ENCODE measurements at places on chromosomes 6 and 20.

- DNase-seq, result no peak
These were observed 14.4 kb downstream of the KPNA5 start for GRCh38 chr6:116695401-116695800.

- no peak for DNase-seq
These were observed 57.0 kb upstream of the XRN2 start for GRCh38 chr20:21246161-21246560.

DNA sequence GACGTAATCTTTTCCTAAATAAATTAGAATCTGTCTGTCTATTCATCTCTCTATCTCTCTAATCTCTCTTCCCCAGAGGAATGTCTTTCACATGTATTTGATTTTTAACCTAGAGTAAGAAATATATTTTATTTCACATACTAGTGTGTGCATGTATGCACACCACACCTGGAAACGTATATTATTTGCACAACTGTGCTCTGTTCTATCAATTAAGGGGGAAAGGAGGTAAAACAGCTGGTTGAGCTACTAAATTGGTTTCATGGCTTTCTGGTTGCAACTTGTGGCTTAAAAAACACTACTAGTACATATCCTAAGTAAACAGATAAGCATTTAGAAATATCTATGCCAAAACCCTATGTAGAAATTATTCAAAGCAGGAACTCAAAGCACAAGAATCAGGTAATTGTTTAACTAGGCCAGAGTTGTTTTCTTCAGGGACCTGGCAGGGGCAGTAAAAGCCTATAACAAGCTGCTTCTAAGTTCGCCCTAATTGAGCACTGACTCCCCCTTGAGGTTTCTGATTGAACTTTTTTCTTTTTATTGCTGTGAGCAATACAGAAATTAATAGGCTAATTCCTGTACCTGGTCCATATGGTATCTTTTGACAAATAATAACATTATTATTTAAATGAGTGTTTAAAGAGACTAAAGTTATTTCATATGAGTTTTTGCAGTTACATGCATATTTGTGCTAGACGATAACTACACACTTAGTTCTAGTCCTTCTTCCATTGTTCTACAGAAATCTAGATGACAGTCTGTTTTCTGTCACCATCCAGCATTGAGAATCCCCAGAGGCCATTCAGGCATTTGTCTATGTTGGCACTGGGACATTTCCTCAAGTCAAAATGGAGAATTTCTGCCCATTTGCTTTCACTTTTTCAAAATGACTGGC lies 88.6 kb downstream of the MCHR2 start:
- DNase-seq, result no peak

DNA sequence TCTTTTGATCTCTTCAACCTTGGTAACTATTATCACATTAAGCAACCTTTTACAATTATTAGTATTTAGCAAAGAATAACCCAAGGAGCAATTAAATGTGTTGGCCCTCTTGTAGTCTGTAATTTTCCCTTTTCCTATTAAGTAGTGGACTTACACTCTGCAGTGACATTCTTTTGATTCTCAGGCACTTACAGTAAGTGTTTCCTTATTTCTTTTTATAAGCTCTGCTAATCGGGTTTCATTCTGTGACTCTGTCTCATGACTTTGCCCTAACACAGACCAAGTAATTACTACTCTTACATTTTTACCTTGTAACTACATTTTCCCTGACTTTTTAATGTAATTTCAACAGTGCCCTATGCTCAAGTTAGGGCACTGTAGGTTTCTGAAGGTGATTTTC lies 104.0 kb upstream of the EPHA7 start:
- DNase-seq, result no peak

GRCh38 chr6:7554533-7555275 lies 13.2 kb downstream of the DSP start:
- no peak for DNase-seq

DNA sequence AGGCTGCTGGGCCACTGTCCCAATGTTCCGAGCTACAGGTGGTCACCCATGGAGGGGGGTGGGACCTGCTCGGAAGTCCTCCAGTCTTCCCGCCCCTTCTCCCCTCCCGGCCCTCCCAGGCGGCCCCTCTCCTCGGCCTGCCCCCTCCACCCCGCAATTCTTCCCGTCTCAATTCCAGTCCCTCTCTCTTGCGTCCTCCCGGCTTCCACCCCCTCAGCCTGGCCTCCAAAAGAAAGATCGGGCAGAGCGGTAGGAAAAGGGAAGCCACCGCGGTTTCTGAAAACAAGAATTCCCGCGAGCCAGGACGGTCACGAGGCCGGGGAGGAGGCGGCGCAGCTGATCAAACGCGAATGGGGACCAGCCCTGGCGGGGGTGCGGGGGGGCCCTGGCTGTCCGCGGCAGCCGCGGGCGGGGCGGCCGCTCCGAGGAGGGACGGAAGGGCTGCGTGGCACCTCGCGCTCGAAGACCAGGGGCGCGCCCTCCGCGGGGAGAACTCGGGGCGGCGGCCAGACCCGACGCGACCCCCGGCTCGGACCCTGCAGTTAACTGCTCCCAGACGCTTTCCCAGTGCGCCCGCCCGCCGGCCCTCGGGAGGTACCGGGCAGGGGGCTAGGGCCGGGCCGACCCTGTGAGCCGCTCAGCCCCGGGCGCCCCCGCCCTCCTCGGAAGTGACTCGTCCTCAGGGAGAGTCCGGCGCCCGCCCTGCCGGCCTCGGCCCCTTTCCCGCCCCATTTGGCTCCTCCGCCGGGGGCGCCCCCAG lies 1.0 kb downstream of the PXDC1 start:
- DNase-seq, result no peak

- no peak for DNase-seq
These were observed 100.3 kb downstream of the PLCB1 start for GRCh38 chr20:8232332-8232731.

DNA sequence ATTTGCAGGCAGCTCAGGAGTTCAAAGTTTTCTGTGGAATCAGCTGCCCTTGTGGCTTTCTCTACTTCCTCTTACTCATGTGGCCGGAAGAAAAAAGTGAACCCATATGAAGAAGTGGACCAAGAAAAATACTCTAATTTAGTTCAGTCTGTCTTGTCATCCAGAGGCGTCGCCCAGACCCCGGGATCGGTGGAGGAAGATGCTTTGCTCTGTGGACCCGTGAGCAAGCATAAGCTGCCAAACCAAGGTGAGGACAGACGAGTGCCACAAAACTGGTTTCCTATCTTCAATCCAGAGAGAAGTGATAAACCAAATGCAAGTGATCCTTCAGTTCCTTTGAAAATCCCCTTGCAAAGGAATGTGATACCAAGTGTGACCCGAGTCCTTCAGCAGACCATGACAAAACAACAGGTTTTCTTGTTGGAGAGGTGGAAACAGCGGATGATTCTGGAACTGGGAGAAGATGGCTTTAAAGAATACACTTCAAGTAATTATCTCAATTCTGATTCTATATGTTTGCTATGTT lies 1.1 kb downstream of the MGME1 start:
- no peak for DNase-seq

DNA sequence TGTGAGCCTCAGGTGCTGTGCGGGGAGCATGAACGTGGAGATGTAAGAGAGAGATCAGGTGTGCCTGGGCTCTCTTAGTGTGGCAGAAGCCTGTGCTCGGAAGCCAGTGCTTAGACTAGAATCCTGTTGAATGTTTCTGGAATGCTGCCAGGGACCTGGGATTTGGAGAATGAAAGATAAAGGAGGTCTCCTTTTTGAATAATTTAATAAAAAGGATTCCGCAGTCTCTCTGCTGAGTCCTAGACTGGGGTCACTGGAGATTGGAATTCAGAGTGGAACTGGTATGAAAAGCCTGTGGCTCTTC lies 18.8 kb upstream of the EFCAB8 start:
- DNase-seq, result no peak

DNA sequence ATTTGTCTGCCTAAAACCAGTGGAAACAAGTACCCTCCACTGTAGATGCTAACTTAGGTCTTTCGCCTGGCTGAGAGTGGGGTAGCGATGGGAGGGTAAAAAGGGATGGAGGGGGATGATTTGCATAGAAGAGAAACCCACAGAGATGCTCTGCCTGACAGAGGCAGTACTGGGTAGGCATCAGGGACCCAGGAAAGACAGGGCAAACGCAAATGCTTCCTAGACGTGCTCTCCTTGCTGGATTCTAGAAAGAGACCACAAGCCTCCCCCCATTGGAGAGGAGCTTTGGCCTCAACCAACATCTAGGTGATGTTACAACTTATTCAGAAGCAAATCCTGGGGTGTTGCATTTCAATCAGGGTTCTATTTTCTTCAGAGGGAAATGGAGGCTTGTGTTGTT lies 3.2 kb downstream of the OLIG3 start:
- DNase-seq, result no peak

DNA sequence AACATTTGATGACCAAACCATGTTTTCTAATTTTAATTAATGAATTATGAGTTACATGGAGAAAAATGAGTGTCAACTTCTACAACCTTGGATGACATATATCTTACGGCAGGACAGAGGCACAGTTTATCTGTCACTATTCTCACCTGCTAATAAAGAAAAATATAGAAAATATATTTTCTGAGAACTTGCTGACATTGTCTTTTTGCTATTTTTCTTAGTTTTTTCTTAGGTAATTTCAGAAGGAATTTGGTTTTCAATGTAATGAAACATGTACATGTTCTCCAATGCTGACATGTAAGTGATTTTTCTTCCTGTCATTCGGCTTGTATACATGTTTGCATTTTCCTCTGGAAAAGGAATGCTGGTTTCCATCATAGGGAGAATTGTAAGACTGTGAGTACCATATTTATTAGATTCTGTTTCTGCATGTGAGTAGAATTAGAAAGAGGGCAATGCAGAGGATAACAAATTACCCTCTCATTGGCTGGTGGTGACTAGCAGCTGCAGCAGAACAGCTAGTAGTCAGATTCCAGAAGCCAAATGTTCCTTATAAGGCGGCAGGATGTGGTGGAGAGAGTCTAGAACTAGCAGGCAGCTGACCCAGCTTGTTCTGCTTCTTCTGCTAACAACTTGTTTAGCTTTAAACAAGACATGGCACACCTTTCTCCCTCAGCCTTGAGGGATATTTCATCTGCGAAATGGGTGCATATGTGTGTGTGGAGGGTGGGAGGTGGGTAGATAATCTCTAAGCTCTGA lies 132.8 kb upstream of the SPACA1 start:
- DNase-seq, result no peak

- no peak for DNase-seq
These were observed 43.6 kb upstream of the SLC32A1 start for GRCh38 chr20:38680500-38681306.

GRCh38 chr6:33549196-33549595 lies 30.9 kb downstream of the BAK1 start:
- no peak for DNase-seq

- no peak for DNase-seq
These were observed 26.0 kb upstream of the CRIP3 start for GRCh38 chr6:43334466-43335095.

GRCh38 chr6:166236596-166236995 lies 68.9 kb upstream of the TBXT start:
- no peak for DNase-seq

All from stimulated activated CD4-positive, alpha-beta T cell treated with anti-CD3 and anti-CD28 coated beads, Interleukin-1b, Interleukin-23, amount 100 ng/mL, for 1 hour (primary cell).